ENCODE measurements at places on chromosomes 3 and 15.

GRCh38 chr15:31326156-31326874 lies at the start of gene KLF13:
Gene KLF13 (plus strand): TSS chr15:31326835. CDS start chr15:31327213, 378 bp downstream.
- DNase-seq: peak; percentile 99

- DNase-seq: no peak
Observed at GRCh38 chr3:149738876-149739275, 13.4 kb downstream of the COMMD2 start.

- no peak for DNase-seq
Observed at GRCh38 chr3:86180696-86181095, 810.3 kb downstream of the VGLL3 start.

DNA sequence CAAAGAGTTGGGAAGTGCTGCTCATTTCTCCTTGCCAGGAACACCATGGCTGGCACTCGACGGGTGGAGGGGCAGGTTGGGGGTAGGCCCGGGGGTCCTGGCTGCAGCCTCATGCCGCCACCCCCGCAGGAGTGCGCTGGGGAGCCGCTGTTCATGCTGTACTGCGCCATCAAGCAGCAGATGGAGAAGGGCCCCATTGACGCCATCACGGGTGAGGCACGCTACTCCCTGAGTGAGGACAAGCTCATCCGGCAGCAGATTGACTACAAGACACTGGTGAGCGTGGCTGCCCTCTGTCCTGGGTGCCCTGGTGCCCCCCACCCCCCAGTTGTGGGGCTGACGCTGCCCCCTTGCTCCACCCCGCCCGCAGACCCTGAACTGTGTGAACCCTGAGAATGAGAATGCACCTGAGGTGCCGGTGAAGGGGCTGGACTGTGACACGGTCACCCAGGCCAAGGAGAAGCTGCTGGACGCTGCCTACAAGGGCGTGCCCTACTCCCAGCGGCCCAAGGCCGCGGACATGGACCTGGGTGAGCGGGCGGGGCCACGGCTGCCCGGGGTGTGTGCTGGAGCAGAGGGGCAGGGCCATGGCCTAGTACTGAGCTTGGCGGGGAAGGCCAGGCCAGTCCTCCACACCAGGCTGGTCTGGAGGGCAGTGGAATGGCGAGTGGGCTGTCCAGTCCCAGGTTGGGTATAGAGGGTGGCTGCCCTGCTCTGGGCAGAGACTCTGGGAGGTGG lies 45.1 kb downstream of the PLXNA1 start:
- no peak for DNase-seq

DNA sequence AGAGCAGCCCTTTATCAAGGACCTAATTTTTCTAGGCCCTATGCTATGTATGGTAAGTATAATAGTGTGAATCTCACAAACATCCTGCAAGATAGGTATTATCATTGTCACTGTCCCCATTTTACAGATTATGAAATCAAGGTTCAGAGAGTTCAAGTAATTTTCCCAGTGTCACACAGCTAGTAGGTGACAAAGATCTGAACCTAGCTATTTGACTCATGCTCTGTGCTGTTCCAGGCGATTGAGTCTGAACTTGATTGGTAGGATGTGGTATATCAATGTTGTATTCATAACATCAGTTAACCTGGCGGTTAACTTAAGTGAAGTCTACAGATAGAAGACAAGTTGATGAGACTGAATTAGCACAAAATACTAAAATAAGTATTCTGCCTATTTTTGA lies 229.9 kb downstream of the CHST2 start:
- DNase-seq: no peak

- DNase-seq: no peak
Observed at GRCh38 chr3:95911767-95912166, 902.6 kb upstream of the EPHA6 start.

- DNase-seq: no peak
Observed at GRCh38 chr3:194900854-194901522, 215.3 kb downstream of the FAM43A start.

DNA sequence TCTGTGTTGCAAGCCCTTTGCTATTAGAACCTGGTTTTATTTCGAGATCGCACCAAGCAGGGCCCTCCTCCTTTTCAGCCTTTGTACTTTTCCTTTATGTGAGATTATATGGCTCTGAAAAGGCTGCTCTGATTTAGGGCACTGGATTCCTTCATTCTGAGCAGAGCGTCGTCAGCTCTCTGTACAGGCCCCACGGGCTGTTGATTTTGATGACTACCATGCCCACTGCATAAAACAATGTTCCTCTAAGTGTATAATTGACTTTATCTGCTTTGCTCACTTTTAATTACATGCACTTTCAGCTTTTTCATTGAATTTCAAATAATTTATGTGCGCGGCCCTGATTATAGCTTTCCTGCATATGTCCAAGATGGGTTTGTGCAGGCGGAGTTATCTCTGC lies 4.4 kb upstream of the PSMD6 start:
- DNase-seq: no peak

GRCh38 chr3:39192490-39193092 lies at the start of gene XIRP1:
Gene XIRP1 (minus strand): TSS chr3:39192595. CDS start chr3:39189445, 3,150 bp downstream.
- DNase-seq: no peak
